ENCODE measurements at places on chromosomes 13 and 19. TPM values are rescaled to one million over a fixed set of nuclear protein-coding genes. Genes with fewer than 3 reads are reported as not detected.

GRCh38 chr19:19485161-19485997 lies 30.0 kb downstream of the TSSK6 start:
- peak; percentile 68 for DNase-seq

GRCh38 chr13:71115301-71115700 lies 751.7 kb downstream of the DACH1 start:
- no peak for DNase-seq

CNN2 gene
- 51.7 TPM for total RNA-seq

GRCh38 chr19:16290692-16291091 lies 33.9 kb upstream of the KLF2 start:
- peak; percentile 63 for DNase-seq

DNA sequence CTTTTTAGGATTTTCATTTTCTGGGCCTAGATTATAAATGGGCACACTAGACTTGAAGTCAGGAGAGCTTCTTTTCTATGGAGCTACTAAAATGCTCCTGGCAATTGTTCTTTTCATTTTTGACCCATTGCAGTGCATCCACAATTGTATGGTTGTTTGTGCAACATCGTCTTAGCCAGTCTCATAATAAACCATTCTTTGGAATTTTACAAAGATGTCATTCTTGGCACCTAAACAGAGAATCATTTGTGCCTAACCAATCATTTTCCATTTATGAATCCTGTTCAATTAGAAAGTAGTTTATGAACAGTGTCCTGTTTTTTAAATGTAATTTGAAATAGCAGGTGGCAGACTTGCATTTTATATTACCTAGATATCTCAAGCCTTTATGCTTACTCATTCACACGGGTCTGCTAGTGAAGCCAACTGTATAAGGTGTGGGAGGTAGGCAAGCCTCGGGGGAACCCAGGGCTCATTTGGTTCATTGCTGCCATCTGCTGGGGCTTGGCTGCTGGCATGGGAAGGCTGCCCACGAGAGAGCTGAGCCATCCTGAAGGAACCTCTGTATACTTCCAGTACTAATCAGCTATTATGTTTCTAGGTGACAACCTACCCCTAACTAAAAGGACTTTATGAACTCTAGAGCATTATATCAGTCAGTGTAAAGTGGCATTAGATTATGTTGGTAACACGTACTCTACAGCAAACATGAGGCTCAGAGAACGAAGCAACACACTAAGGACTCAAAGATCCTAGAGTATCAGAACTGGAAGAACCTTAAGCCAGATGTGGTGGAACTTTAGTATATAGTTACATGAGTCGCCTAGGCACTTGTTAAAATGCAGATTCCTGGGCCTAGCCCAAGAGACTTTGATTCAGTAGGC lies 60.0 kb downstream of the TPT1 start:
- peak; percentile 69 for DNase-seq

SOX1 gene
- total RNA-seq = not detected

DNA sequence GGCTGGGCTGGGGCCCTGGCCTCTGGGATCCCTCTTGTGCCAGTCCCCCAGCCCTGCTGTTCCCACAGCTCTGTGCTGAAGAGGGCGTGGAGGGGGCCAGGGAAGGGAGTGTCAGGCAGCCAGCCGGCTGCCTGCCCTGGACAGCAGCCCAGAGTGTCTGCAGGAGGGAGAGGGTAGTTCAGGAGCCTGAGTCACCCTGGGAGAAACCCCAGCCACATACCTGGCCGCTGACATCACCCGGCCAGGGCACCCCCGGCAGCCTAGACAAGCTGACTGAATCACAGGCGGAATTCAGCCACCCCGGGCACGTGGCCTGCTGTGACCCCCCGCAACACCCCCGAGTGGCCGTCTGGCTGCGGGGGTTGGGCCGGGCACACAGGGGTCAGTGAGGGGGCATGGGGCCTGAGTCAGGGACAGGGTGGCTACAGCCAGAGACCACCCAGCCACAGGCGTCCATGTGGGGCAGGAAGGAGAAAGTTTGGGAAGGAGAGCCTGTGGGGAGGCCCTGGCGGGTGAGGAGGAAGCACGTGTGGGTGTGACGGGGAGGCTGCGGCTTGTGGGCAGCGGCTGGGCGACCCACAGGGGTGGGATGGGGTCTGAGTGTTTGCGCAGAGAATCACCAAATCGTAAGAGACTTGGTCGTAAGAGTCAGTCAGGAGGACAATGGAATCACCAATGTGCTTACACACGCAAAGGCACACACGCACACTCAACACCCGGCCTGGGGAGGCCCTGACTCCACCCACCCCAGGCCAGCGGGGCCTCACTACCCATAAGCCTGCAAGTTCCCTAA lies 11.9 kb upstream of the FOSB start:
- DNase-seq = peak; percentile 93

GRCh38 chr13:50593207-50593606 lies 250.3 kb downstream of the DLEU7 start:
- no peak for DNase-seq

DNA sequence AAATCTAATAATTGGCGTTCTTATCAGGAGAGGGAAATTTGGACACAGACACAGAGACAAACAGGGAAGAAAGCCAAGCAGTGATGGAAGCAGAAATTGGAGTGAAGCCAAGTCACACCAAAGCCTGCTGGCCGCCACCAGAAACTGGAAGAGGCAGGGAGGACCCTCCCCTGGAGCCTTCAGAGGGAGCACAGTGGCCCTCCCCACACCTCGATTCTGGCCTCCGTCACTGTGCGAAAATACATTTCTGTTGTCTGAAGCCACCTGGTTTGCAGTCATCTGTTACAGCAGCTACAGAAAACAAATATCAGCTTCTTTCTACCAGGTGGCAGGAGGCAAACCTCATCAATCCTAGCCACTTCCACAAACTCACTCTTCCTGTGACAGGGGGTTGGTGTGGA lies 8.3 kb upstream of the TLE6 start:
- DNase-seq = peak; percentile 80

DNA sequence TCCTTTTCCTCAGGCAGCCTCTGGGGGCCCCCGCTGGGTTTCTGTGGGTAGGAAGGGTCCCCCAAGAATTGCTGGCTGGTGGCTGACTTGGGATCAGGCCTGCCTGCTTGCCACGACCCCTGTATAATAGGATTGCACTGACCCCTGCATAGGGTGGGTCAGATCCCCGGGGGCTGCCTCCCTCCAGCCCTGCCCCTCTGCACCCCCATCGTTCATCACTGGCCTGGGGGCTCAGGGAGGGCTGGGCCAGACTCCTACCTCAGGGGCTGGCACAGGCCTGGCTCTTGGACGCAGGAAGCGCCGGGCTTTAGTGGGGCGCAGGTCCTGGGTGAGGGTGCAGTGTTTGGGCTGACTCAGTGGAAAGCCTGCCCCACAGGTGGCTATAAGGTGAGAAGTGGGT lies 10.6 kb downstream of the NDUFB7 start:
- DNase-seq = no peak

POU4F1 gene
- 0.04 TPM for total RNA-seq

GRCh38 chr13:35448465-35448864 lies 28.0 kb downstream of the MAB21L1 start:
- no peak for DNase-seq

- peak; percentile 68 for DNase-seq
Observed at GRCh38 chr19:2624537-2625091, 77.9 kb downstream of the GNG7 start.

DNA sequence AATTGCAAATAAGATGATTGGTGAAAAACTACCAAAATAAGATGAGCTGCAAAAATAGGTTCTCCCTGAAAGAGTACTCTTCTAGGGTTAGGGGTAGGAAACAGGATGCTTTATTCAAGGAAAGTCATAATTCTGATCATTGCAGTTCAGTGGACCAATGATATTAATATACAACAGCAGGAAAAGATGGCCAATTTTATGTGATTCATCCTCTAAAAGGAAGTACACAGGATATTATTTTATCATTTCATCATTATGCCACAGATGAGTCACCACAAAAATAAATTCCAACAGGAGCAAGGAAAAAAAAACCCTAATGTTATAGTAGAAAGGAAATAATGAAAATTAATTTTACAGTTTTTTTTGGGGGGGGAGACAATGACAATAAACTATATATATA lies 205.0 kb downstream of the NALCN start:
- DNase-seq = no peak

GRCh38 chr19:54455786-54456422 lies 6.9 kb downstream of the LENG8 start:
- DNase-seq = peak; percentile 9

DNA sequence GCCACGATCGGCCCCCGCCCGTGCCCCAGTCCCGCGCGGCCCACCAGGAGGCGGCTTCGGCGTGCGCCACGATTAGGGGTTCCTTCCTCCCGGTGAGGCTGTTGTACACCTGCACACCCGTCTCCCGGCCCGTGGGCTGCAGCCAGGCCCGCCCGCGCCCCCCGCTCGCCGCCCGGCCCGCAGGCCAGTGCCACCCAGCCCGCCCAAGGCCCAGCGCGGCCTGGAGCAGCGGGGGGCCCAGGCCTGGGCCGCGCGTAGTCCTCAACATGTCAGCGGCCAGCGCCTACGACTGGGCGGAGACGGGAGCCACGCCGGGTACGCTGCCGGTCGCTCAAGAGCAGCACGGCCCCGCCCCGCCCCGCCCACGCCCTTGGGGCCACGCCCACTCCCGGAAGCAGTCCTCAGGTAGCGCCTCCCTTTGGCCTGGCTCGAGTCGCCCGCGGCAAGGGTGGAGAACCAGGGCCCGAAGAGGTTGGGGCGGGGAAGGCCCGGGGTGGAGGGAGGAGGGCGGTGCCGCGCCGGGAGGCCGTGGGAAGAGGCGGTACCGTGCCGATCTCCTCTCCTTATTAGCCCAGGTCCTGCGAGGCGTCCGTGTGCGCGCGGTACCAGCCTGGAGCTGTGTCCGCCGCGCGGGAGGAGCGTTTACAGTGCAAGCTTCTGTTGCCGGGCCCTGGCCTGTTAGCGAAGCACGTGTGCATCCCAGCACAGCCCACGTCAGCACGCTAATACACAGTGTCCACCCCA lies at the start of gene CARS2:
Gene CARS2 (minus strand): TSS at position 291 of the 744 bp plus-strand sequence. CDS start 23 bp downstream, at position 268.
- peak; percentile 95 for DNase-seq

DNA sequence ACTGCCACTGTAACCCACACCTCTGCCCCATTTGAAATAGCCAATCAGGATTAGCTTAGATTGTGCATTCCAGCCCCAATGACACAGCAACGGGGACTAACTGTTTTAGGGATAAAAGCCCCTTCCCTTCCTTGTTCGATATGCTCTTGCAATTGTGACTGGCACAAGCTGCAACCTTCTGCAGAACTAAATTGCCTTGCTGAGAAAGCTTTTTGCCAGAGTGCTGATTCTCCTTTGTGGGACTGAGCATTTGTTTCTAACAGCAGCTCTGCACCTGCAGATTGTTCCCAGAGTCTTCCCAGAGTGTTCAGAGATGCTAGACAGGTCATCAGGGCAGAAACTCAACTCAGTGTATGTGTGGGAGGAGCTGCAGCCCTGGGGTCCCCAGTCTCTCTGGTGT lies 115.8 kb downstream of the ZNF675 start:
- no peak for DNase-seq

GRCh38 chr19:47411101-47411500 lies 8.2 kb downstream of the MEIS3 start:
- DNase-seq = no peak

Measured in heart left ventricle (tissue), 16 donors.